ENCODE measurements at places on chromosomes 2 and 18.

DNA sequence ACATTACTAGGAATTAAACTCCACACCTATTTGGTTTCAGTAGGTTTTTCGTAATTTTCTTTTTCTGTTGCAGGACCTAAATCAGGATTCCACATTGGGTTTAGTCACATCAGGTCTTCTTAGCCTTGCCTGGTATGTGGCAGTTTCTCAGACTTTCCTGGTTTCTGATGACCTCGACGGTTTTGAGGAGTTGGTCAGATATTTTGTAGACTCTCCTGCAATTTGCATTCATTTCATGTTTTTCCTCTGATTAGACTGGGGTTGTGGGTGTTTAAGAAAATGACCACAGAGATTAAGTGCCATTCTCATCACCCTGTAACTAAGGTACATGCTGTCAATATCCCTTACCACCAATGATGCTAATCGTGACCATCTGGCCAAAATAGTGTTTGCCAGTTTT is 97.3 kb upstream of the ST6GAL2 start:
- DNase-seq = no peak

- DNase-seq = no peak
These were observed 198.9 kb downstream of the NRXN1 start for GRCh38 chr2:50833036-50833435.

DNA sequence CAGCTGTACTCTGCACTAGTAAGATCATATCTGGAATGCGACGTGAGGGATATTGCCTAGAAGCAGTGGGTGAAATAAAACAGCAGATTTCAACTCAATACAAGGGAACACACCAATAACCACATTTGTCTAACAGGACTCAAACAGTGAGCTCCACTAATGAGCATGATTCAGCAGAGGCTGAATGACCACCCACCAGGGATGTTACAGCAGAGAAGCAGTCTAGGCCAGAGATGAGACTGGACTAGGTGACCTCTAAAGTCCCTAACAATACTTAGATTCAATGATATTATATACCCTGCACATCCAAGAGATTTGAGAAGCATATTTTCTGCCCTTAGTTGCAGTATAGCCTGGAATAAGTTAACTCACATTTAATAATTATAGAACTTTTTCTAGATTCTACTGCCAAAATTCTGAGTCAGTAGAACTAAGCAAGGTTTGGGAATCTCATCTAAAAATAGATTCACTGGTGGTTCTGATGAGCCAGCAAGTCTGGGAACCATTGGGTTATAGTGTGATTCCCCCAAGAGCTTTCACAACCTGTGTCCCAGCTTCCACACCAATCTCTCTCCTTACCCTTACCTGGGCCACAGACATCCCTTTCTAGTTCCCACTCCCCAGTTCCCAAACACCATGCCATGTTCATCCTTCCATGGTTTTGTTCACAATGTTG is 6.3 kb downstream of the THOC1 start:
- no peak for DNase-seq

DNA sequence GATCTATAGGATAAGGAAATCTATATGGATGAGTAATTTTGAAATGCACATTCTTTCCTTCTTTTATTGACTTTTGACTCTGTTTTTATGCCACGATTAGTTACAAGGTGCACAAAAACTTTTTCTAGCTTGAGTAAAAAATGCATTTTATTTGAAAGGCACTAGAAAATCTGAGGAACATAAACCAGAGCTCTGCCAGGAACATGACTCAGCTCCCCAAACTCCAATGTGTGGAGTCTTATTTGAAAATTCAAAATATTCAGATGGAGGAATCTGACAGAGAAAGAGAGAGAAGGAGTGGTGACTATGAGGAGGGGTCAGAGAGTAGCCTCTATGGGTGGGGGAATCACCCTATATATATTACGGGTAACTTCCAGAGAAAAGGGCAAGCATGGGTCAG is 231.0 kb downstream of the DCC start:
- DNase-seq = no peak

DNA sequence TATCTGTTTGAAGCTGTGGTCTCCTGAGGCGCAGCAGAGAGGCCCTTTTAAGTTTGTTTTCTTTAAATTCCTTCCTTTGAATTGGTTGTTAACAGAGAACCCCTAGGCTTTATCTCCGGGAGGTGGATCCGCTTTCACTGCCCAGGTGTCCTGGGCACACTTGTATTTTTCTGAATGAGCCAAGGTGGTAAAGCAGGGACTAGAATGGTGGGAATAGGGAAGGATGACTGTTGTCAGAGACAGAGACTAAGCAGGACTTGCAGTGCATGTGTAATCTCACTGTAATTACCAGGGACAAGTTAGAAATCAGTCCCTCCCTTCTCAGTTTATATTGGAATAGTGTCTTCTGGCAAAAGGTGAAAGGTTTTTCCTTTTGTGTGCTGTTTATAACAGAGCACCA is 72.8 kb downstream of the PHLPP1 start:
- no peak for DNase-seq

GRCh38 chr2:234437642-234438304 is 59.1 kb downstream of the ARL4C start:
- DNase-seq = no peak

All from trophoblast cell (in vitro differentiated cells and primary cell).